ENCODE measurements at places on chromosomes 2 and 18.

- no peak for DNase-seq
These were observed 37.4 kb upstream of the SLC39A10 start for GRCh38 chr2:195619590-195619989.

DNA sequence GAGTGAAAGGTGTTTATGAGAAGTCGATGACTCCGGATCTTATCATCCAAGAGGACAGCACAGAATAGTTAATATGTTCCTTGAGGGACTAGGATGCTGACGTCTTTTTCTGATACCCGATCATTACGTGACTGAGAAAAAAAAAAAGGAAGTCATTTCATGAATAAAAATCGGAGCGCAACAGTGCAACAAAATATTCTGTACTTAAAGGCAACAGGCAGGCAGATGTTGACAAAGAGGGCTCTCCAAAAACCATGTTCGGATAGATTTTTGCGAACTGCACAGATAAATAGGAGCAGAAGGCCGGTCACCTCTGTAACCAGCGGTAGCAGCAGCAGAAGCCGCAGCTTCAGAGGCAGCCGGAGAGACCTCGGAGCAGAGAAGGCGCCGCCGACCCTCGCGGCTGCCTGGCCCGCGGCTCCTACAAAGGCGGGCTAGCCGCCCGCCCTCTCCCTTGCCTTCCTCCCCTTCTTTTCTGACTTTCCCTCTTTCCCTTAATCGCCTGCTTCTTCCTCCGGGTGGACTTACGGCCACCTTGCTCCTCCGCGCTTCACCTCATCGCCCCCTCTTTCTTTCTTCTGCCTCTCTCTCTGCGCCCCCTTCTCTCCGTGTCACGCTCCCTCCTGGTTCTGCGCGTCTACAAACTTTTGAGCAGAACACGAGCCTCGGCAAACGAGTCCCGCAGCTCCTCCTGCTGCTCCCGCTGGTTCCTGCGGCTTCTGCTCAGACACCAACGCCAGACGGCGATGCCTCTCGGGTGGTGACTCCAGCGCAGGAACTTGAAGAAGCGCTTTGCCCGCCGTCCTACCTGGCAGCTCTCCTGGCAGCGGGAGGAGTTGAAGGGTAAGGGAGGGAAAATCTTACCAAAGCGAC is at the start of gene ADCYAP1:
TSS of gene ADCYAP1 (plus strand) at position 654 of the 873 bp plus-strand sequence. CDS start 516 bp downstream, outside the sequence.
- DNase-seq = no peak

DNA sequence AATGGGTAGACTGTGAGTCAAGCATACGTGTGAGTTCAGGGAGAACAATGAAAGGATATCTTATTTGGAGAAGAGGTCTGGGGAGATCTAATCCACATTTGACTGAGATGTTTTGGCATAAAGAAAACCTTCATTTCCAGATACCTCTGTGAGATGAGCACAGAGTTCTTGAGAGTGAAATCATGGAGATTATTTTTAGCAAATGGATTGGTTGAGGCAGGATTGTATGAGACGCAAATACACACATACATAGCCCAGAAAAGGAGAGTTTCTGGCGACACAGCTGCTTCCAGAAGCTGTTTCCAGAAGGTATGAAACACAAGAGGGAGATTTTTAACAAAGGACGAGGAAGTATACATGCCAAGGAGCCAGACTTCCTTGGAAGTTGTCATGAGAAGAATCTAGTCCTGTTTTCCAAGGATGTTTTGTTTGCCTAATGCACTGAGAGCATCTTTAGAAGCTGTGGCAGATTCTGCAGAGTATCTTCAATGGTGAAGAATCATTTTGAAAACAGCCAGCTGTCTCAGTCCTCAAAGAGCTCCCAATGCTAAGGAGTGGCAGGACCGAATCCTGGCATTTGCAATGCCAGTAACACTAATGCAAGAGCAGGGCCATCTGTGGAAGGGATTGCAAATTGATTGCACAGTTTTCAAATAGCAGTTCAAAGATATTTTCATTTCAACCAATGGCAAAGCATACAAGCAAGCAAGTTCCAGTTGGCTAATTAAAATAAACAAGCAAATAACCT is 177.2 kb downstream of the SETBP1 start:
- no peak for DNase-seq

- no peak for DNase-seq
These were observed 1.0 kb downstream of the CYP1B1 start for GRCh38 chr2:38074764-38075506.

- DNase-seq = no peak
These were observed 3.0 kb downstream of the SAP130 start for GRCh38 chr2:128024816-128025215.

- DNase-seq = no peak
These were observed 106.8 kb upstream of the LDAH start for GRCh38 chr2:20929721-20930120.

- no peak for DNase-seq
These were observed 6.4 kb upstream of the CRYGC start for GRCh38 chr2:208135794-208136715.

DNA sequence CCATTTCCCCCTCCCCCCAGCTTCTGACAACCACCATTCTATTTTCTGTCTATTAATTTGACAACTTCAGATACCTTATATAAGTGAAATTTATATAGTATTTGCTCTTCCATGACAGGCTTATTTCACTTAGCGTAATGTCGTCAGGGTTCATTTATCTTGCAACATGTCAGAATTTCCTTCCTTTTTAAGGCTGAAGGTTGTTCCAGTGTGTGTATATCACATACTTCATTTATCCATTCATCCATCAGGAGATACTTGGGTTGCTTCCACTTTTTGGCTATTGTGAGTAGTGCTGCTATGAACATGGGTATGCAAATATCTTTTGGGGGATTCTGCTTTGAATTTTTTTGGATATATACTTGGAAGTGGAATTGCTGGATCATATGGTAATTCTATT is 7.4 kb downstream of the BCL2L11 start:
- DNase-seq = no peak

DNA sequence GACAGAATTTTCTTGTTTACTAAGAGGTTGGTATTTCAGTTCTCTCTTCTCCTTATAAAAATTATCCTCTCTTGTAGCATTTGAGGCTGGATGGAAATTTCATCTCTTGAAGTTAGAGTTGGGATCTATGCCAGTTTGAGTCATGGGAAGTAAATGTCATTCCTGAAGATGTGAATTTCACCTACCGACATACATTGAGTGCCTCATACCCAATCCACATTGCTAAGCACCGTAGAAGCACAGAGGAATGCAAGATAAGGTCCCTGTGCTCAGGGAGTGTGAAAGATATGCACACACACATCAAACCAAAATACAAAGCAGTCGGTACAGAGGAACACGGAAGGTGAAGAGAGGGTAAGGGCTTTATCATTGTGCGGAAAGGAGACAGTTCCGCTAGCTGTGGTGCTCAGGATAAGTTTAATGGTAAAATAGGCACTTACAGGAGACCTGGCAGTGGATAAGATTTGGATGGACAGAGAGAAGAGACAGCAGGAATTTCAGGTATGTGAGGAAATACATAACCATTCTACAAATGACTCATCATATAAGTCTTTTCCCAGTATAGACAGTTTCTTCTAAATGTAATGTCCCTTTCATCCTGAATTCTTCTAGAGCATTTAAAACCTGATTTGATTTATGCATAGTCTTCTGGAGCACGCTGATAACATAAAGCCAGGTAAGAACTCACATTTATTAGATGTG is 205.3 kb upstream of the ST6GAL2 start:
- no peak for DNase-seq

GRCh38 chr2:236335696-236336574 is 71.7 kb upstream of the ASB18 start:
- no peak for DNase-seq

DNA sequence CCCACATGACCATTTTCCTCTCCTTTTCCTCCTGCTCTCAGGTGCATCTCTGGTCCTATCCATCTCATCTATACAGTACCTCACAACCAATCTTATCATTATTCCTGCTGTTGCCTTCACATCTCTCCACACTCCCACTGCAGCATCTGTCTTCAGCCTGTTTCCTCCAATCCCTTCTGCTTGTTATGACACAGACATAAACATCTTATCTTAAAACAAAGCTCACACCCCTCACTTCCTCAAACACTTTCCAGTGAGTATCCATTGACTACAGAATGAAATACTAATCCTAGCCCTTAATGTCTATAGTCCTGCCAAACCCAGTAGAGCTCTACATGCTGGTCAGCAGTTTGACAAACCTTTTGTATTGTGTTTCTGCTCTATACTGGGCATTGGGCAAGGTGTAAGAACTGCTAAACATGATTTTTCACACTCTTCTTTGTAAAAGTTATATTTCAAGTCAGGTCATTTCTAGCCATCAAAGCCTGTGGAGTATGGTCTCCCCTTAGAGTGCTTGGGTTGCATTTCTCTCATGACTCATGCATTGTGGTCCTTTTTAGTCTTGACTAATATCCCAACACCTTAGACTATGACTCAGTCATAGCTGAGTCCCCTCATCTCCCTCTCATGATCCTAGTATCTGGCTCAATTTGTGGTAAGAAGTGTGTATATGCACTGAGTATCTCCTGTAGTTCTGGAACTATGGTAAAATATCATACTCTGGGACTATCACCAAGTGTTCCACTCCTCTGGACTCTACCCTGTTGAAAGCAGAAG is 187.0 kb downstream of the CYRIA start:
- no peak for DNase-seq

DNA sequence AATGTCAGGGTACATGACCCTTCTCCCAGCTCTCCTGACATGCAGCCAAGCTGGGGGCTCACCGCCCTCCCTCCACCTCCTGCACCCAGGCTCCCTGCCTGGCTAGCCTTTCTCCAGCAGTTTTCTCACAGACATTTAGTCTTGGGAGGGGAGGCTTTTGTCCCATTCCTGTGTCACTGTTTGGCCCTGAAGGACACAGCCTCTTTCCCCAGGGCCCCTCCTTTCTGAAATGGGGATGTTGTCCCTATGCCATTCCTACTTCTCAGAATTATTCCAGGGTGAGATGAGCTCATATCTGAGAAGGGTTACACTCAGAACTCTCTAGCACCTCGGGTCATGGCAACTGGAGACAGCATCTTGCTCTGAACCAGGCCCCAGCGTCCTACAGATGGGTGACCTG is 47.3 kb upstream of the MRPL33 start:
- no peak for DNase-seq

DNA sequence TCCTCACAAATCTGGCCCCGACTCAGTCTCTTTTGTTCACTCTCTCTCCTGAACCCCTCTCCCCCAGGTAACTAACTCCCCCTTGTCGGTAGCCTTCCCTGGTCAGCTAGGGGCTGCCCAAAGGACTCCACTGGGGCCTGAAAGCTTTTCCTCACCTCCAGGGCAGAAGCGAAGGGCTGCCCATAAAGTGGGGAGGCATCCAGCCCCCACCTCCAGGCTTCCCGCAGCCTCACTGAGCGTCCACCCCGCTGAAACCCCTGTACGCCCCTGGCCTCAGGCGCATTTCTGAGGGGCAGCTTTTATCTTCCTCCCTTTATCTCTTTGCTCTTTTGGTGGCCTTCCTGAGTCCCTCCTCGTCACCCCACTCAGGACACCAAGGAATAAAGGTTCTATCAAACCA is 249.3 kb downstream of the CYP26B1 start:
- DNase-seq = no peak

DNA sequence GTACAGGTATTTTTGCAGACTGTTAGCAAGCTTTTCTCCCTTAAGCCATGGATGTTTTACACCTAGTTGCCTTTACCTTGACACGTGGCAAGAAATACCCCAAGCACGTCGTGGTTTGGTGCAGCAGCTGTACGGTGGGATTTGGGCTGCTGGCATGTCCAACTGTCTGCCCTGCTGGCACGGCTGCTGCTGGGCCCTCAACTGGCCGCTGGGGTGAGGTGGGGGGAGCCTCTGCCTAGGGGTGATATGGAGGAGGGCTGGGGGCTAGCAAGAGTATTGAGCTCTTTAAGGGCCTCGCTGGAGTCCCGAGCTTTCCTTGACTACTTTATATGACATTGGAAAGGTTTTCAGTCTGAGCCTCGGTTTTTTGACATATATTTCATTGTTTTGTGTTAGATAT is 41.6 kb downstream of the LPIN1 start:
- DNase-seq = no peak

DNA sequence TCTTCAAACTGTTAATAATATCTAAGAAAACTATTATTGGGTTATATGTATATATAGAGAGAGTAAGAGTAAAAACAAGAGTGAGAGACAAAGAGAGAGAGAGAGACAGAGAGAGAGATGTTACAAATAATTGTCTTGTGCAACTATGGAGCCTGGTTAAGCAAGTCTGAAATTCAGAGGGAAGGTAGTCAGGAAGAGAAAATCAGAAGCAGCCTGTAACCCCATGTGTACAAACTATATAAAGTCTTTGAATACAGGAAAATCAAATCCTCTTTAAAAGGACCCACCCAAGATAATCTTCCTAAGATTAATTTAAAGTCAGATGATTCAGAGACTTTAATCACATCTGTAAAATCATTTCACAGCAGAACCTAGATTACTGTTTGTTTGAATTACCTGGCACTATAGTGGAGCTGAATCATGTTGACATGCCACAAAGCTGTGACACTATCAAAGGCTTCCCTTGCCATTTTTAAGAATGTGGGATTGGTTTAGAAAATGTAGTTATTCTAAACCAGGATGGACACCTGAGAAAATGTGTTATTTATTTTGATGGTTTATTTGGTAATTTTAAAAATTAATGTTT is 301.7 kb upstream of the FSIP2 start:
- DNase-seq = no peak

Measured in stimulated activated CD4-positive, alpha-beta T cell treated with anti-CD3 and anti-CD28 coated beads, Interleukin-1b, Interleukin-23, amount 100 ng/mL, for 24 hours (primary cell).